ENCODE measurements at places on chromosomes 5 and 9.
A peak's percentile ranks its signal among the peaks of the same experiment; 100 is the strongest.

GRCh38 chr9:133967024-133967741 is 24.9 kb downstream of the VAV2 start:
- no peak for DNase-seq

DNA sequence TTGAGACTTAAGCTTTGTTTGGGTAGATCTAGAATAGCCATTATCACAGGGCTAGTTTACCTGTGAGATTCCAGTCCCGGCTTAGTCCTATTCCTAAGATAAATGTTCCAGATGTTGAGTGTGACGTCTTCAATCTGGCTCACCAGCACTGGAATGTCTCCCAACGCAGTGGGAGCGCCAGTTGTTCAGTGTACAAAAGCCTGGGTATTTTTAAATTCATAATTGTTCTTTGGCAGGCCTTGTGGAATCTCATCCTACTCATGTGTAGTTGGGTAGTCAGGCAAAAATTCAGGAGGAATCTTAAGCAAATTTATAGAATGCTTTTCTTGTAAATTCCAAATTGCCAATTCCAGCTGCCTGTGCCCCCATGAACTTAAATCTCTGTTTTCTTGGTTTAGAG is 272.6 kb upstream of the KCNN2 start:
- no peak for DNase-seq

GRCh38 chr5:110880413-110880812 is 141.6 kb downstream of the SLC25A46 start:
- DNase-seq: no peak

- DNase-seq: no peak
These were observed 1.3 kb downstream of the STOM start for GRCh38 chr9:121368745-121369144.

DNA sequence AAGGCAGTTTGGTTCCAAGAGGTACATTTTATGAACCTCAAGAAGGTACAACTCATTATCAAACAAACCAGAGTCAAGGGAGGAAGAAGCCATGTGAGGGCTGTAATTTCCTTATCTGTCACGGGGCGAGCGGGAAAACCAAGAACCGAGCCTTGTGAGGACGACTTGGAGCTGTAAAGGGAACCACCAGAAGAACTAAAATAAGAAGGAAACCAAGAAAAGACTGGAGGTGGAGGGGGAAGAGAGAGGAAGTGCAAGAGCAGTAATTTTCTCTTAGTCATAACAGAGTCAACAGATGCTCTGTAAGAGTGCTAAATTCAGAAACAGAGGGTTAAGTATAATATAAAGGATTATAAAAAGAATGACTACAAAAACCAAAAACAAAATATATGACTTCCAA is 127.1 kb downstream of the DIRAS2 start:
- DNase-seq: peak; percentile 88

DNA sequence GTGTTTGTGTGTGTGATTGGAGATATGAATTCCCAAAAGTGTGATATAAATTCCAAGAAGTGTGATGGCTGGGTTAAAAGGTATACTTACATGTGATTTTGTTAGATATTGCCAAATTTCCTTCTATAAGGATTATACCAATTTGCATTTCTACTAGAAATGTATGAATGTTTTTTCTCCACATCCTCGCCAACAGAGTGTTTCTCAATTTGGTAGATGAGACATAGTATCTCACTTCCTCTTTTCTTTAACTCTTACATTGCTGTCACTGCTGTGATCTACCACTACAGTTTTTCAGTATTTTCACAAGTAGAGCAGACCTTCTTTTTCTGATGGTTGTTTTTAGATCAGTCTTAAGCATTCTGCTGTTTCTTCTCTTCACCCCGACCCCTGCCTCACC is 111.3 kb downstream of the FER start:
- peak; percentile 85 for DNase-seq

- DNase-seq: no peak
These were observed 3.0 kb downstream of the FEM1C start for GRCh38 chr5:115541611-115542010.

DNA sequence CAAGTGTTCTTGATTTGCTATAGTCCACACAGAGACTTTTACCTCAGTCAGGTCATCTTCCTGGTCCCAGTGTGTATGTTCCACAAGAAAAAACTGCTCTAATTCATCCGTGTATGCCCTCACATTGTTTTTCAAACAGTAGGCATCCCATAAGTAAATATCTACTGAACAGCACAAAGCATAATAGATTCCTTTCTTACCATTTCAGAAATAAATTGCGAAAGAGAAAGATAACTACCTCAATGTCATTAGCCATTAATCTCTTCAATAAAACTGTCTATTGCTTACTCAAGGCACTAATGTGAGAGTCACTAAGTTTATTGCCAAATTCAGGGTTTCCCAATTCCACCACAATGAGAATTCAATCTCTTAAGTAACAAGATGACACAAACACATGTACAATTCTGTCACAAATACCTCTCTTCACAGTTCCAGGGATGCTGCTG is 9.6 kb downstream of the FBXW2 start:
- DNase-seq: peak; percentile 98

- peak; percentile 76 for DNase-seq
These were observed 124.4 kb upstream of the ABCA1 start for GRCh38 chr9:105052346-105052745.

Measured in inflammatory macrophage treated with lipopolysaccharide for 1 hour (primary cell).